T-helper 1 cell (primary cell): ENCODE measurements at places on chromosomes 1 and 21.

- DNase-seq: no peak
These were observed 21.9 kb downstream of the HEYL start for GRCh38 chr1:39617488-39618049.

- DNase-seq: no peak
These were observed 57.9 kb downstream of the SASS6 start for GRCh38 chr1:100074604-100075395.

GRCh38 chr1:207962716-207963426, 51.9 kb upstream of the CD34 start:
- no peak for DNase-seq

GRCh38 chr1:154906621-154907081, 29.9 kb downstream of the PMVK start:
- DNase-seq: no peak

DNA sequence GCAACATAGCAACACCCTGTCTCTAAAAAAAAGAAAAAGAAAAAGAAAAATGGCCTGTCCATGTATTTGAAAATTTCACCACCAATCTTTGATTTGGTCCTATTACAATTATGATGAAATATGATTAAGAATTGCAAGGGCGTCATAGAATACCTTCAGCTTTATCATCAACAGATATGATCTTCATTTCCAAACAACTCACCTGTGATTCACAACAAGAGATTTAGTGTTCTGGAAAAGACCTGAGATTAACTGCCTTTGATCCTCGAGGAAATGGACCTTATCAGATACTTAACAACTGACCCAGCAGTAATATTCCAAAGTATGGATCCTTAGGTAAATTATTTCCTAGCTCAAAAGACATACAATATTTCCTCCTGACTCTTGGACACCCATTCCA, 3.5 kb upstream of the GSTM4 start:
- DNase-seq: no peak

DNA sequence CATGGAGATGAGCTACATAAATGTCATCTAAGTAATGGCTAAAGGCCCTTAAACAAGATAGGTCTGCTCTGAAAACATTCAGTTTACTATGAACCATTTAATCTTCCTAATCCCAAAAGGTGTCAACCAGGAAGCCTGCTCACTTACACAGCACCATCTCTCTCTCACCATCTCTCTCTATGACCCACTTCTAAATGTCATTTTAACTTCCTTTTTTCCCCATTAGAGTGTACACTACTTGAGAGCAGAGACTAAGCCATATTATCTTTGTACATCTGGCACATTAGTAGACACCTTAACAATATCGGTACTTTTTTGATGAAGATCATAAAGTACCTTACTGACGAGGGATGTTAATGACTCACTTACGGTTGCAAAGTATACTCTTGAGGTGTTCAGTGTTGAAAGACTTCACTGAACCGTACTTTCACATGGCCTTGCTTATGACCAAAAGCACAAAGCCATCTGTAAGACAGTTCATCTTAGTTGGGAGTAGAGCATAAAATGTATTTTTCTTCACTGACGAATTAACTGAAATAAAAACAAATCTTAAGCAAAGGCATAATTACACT, 25.4 kb downstream of the FBXO42 start:
- no peak for DNase-seq

DNA sequence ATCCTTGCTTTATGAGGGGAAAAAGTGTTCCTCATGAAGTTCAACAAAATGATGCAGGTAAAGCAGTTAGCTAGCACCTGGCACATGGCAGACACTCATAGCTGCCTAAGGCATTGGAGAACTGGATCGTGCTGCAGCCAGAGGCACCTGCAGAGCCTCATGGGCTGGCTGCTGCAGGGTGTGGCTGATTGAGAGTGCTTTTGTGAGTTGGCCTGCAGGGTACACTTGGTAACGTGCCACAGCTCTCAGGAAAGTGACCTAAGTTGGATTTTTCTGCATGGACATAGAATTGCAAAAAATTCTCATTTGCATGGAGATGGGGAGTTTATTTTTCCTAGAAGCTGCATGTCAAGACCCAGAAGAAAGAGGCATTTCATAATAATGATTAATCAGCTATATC, 31.6 kb upstream of the IL20 start:
- DNase-seq: no peak

- no peak for DNase-seq
These were observed 10.5 kb downstream of the C1orf167 start for GRCh38 chr1:11772458-11772857.

DNA sequence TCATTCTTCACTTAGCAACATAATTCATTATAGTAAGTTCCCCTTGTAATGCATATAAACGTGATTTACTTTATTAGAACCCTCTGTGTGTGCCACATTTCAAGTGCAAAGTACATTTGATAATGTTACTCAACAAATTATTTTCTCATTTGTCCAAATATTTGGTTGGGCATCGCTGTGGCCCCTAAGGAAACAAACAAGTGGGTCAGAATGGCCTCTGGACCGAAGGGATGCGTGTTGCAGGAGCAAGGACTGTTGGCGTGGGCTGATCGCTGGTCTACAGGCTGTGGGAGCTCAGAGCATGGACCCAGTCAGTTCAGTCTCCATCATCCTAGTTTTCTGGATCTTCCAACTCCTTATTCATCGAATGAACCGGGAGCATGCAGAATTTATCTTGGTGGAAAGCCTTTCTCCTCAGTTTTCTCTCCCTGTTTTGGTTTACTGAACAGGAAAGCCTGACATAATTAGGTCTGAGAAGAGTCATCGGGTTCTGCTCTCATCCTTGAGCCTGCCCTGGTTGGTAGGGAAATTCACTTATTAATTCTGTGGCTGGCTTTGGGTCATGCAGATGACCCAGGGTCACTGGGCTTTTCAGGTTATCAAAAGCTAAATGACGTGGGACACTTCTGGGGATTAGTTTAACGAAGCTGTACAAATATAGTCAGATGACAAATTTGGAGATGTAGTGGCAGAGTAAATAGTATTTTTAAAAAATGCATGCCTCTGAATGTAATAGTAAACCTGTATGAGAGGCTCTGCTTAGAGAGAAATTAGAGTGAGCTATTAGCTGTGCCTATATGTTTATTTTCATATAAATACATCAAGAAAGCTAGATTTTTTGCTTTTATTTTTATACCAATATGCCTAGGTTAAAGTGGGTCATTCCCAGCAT, 200.2 kb downstream of the SDCCAG8 start:
- DNase-seq: no peak

DNA sequence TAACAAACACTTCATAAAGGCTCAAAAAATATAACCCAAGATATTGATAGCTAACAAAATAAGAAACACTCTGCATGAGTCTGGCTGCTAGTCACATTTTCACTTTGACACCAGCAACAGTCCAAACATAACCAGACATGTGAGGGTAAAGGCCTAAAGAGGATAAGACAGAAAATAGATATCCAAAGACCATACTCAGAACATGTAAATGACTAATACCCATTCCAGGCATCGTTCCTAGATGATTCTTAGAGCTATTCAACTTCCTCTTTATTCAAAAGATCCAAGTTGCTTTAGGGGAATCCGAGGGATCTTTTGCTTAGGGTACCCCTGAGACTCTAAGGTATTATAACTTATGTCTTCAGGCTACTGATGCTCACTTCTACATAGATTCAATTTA, 5.1 kb downstream of the COL24A1 start:
- DNase-seq: no peak

DNA sequence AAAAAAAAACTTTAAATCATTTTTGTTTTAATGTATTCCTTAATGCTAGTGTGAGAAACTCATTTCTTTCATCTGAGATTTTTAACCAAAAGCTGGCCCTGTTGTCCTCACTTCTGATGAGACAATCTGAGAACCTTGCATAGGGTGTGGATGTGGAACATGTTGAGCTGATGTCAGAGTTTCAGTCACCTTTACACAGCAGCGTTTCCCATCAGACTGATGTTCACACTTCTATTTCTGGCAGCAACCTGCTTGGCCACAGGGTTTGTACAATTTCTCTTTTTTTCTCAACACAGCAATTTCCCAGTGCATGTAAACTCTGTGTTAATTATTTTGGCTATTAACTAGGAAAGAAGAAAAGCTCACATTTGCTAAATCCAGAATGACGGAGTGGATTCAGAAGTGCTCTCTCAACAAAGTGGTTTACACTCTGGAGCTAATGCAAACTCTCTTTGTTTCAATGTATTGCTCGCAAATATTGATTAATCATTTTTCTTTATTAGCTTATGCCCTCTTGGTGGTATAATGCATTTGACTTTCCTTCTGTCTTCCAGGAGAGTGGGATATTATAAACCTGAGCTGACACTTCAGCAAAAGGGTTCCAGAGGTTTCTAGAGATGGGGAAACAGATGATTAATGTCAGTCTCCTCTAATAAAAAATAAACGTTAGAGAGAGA, 70.5 kb upstream of the HSPA13 start:
- no peak for DNase-seq
